ENCODE measurements at places on chromosomes 7 and 10.

DNA sequence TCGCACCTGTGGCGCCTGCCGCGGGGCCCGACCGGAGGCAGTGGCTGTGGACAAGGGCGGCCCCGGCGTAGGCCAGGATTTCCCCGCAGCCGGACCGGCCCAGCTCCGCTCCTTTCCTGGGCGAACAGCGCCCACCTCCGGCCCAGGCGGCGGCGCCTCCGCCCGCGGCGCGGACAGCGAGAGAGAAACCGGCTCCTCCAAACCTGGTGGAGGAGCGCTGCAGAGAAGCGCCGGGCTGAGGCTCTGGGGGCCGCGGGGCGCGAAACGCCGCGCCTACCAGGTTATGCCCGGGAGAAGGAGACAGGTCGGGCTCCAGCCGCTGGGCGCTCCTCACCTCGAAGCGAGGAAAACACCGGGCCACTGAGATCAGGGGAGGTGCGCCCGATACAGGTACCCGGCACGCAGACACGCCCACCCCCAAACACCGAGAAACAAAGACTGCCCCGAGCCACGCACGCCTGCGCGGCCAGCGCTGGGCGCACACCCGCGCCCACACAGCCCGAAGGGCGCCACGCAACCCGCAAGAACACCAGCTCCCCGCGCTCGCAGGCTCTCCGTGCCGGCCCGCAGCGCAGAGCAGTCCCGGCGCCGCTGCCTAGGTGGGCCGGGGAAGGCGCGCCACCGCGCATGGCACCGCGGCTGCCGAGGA is 3.3 kb downstream of the GRID1 start:
- peak; percentile 63 for DNase-seq

- DNase-seq = no peak
Measured at GRCh38 chr7:125424721-125425120, 495.1 kb upstream of the POT1 start.

- DNase-seq = no peak
Measured at GRCh38 chr7:79212334-79212733, 241.1 kb downstream of the MAGI2 start.

GRCh38 chr7:130896898-130897514 is 163.0 kb upstream of the KLF14 start:
- DNase-seq = peak; percentile 88

DNA sequence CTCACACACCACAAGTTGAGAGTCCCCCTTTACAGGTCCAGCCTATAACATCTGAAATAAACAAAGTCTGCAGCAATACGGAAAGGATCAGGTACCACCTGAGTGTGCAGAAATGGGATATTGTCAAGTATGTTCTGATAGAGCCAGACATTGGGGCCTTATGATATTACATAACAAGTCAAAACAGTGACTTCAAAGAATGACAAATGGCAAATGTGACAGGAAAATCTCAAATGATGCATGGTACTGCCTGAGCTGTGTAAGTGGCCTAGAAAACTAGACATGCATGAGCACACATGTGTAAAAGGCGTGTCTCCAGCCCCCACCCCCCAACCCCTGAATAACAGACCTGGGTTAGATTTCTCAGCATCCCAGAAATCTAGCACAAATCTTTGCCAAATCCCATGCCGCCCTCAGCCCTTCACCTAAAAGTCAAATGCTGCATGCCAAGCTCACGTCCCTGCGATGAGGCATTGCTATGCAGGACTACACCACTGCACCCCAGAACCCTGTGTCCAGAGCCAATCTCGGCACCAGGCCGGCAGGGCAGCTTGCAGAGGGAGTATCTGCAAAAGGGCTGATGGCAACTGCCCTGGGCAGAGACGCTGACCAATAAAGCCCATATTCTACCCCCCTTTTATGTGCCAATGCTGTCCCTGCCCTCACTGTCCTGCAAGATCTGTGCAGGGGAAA is 58.8 kb downstream of the PRKAG2 start:
- no peak for DNase-seq

GRCh38 chr10:71696628-71697326 is 22.8 kb downstream of the C10orf105 start:
- DNase-seq = peak; percentile 84

DNA sequence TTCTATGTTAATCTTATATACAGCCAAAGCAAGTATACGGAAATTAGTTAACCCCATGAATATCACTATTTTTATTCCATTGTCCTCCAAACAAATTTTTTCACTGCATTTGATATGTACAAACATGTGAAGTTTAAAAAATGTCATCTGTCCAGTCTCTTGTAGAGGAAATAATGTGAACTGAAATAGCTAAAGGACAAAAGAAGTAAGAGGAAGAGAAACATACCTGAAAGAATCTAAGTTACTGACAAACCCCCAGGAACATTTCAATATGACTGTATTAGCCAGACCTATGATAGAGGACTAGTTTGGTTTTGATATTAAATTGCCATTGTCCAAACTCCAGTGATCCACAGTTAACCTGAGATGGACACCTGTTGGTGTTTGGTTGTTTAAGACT is 80.6 kb downstream of the NRCAM start:
- no peak for DNase-seq

GRCh38 chr7:132072873-132073272 is 503.4 kb downstream of the PLXNA4 start:
- DNase-seq = no peak

DNA sequence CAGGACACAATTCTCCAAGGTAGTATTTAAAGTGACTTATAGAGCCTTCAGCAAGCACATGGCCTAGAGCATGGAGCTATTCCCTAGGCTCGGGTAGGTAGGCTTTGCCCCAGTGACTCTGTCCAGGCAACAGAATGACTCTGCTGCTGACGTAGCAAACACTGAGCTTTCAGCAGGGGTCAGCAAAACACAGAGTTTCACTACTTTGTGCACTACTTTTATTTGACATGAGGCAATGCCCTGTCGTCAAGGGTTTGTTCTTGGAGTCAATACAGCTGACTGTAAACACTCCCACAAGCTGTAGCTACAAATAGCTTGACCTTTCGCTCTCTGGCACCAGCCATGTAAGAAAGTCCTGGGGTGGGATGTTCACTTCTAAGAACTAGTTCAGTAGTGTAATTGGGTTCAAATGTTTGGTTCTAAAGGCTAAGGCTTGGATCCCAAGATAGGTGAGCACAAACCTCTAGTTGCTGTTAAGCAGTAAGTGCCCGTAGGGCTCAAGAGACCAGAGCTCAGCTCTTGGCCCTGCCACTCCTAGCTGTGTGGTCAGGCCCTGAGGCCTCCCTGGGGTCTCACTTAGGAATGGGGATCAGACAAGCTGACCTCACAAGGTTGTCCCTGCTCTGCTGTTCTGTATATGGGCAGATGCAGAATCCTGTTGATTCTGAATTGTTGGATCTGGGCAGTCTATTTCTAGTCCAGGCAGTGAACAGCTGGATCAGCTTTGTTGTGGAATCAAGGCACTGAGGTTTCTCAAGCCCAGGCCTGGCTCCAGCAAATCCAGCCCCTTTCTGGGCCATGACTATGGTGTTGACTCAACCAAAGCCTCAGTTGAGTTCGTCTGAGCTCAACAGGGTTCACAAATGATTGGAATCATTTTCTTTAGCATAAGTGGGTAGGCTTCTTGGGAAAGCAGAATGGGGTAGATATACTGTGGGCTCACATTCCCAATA is 10.7 kb downstream of the NODAL start:
- DNase-seq = no peak

- no peak for DNase-seq
Measured at GRCh38 chr10:61024151-61024855, 80.3 kb upstream of the RHOBTB1 start.

DNA sequence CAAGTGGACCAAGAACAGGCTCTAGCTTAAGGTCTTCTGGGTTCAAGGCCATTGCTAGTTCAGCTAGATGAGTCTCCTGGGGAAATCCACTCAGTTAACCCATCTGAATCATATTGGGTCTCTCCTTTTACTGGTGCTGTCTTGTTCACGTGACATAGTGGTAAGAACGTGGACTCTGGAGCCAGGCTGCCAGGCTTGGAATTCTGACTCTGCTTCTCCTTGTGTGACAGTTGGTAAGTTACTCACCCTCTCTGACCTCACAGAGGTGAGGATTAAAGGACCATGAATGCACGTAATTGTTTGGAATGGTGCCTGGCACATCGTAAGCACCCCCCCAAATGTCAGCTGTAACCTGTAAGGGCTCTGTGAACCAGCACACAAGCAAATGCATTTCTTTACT is 9.7 kb upstream of the CALU start:
- no peak for DNase-seq

Data from sciatic nerve (tissue), 2 donors.